ENCODE measurements at places on chromosomes 3 and 15. TPM values are rescaled to one million over a fixed set of nuclear protein-coding genes. Genes with fewer than 3 reads are reported as not detected.

The ZNF660 gene
- 0.08 TPM for total RNA-seq

The SH2D7 gene
- not detected for total RNA-seq

The CPB1 gene
- total RNA-seq, result not detected

The MNS1 gene
- total RNA-seq, result not detected

All from activated T-helper 17 cell treated with anti-CD3 and anti-CD28 coated beads, Interleukin-2, amount 50 U/mL, for 72 hours (primary cell).